Activated T-cell treated with anti-CD3 and anti-CD28 coated beads for 1 hour (primary cell): ENCODE measurements at places on chromosomes 3 and 15.

GRCh38 chr3:113914646-113915045 is 33.2 kb upstream of the ZDHHC23 start:
- no peak for DNase-seq

DNA sequence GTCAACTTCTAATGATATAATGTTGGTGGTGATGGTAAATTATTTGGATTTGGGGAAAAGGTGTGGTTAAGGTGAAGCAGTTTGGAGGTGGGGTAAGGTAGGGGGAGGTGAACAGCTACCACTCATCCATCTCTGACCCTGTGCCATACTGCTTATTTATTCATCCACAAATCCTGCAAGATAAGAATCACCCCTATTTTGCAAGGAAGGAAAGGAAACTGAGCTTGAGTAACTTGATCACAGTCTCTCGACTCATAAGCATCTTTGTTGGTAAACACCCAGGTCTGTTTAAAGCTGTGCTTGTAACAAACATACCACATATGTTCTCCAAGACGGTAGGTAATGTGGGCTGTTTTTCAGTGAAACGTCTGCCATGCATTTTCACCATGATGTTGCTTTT is 67.3 kb downstream of the PTPRG start:
- no peak for DNase-seq

DNA sequence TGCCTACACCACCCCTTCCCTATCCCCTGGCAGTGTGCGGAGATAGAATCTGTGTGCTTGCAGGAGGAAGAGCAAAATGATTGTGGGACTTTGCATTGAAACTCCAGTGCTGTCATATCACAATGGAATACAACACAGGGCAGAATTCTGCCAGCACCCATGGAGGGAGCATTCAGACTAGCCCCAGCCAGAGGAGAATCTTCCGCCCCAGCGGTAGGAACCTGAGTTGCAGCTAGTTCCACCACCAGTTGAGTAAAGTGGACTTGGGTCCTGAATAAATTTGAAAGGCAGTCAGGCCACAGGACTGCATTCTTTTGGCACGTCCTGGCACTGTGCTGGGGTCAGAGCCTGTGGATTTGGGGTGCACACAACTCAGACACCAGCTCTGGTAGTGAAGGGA is 27.5 kb downstream of the NCBP2 start:
- no peak for DNase-seq

GRCh38 chr3:150253622-150254021 is 154.5 kb upstream of the TSC22D2 start:
- no peak for DNase-seq
